T-cell (primary cell): ENCODE measurements at places on chromosomes 2 and 18.
A peak's percentile ranks its signal among the peaks of the same experiment; 100 is the strongest.

DNA sequence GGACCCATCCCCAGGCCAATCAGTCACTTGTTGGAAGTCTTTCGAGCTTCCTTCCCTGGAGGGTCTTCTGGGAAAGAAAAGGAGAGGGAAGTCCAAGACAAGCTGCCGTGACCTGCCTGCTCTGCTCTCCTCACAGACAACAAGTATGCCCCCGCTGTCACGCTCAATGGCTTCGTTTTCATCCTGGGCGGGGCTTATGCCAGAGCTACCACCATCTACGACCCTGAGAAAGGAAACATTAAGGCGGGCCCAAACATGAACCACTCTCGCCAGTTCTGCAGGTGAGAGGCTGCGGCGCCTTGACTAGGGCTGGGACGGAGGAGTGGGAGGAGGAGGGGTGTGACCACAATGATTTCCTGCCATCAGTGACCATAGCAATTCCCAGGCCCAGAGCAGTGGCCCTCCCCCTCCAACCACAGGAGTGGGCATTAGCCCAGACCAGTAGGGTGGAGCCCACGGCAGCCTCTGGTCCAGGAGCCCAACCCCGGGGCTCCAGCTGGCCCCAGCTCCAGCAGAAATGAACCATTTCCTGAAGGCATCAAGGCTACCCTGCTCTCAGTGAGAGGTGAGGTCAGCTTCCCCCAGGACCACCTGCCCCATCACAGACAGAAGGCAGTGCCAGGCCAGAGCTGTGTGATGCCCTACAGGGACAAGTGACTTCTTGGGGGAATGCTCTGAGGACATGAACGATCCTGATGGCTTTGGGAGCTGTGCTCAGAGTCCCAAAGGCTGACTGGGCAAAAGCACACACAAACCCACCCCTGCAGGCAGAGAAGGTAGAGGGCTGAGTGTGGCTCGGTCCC is 223.1 kb downstream of the ATAD2B start:
- DNase-seq = no peak

DNA sequence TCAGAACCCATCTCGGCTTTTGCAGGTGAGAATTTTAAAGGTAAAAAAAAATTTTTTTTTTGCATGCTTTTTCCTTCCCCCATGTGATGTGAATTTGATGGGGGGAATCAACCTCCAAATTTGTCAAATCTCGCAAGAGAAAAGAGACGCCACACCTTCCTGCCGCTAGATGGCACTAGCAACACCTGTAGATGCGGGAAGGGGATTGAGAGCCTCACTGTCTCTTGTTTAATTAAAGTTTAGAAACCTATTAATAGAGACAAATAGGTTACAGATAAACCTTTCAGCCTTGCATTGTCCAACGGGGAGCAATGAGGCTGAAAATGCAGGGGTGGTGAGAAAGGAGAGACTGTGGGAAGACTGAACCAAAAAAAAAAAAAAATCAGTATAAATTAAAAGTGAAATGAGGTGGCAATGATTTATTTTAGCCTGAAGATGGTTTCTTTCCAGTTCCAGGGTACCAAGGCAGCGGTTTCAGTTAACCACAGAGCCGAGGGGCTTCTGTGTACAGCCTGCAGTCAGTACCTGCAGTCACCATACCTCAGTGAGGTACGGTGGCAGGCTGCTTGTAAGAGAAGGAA is 84.6 kb downstream of the NRP2 start:
- peak; percentile 48 for DNase-seq

GRCh38 chr2:151945602-151946001 is 117.4 kb upstream of the ARL5A start:
- no peak for DNase-seq

DNA sequence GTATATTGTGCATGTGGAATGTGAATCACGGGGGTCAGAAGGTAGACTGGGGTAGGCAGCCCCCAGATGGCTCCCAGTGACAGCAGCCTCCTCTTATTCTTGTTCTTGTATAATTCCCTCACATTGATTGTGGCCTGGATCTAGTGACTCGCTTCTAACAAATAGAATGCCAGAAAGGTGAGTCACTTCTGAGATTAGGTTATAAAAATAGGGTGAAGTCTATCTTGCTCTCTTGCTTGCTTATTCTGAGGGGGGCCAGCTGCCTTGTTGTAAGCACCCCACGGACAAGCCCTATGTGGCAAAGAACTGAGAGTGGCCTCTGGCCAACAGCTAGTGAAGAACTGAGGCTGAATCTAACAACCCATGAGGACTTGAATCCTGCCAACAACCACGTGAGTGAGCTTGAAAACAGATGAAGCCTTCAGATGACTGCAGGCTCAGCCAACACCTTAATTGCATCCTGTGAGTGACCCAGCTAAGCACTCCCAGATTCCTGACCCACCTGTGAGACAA is 15.6 kb upstream of the RMND5A start:
- DNase-seq = no peak

- no peak for DNase-seq
Observed at GRCh38 chr2:176123411-176124109, 1.0 kb downstream of the HOXD9 start.

- DNase-seq = no peak
Observed at GRCh38 chr2:175027755-175028154, 22.6 kb upstream of the CHN1 start.

DNA sequence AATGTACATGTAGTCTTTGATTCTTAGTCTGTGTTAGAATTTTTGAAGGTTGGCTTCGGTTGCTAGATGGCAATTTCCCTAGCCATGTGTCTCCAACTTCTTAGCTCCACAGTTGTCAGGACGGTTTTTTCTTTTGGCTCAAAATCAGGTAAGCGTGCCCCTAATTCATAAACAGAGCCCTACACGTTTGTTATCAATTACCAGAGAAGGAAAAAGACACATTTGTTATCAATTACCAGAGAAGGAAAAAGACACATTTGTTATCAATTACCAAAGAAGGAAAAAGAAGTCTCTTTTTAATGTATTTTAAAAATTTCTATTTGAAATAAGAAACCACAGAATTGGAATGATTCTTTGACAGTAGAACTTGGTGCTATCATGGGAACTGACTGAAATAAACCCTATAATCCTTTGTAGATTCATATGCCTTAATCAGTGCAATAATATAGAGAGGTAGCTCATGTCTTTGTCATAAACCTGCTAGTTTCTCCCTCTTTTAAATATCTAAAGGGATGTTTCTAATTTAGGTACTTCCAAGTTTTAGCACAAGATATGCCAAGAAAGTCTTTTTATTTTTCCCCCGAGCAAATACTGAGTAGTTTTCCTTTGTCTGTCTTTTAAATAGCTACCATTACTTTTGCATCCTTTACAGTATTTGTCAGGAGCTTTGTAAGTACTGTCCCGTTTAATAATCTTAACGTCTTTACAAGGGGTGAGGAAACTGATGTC is 35.9 kb downstream of the CAMKMT start:
- DNase-seq = no peak

GRCh38 chr18:5061785-5062184 is 135.3 kb downstream of the AKAIN1 start:
- no peak for DNase-seq

DNA sequence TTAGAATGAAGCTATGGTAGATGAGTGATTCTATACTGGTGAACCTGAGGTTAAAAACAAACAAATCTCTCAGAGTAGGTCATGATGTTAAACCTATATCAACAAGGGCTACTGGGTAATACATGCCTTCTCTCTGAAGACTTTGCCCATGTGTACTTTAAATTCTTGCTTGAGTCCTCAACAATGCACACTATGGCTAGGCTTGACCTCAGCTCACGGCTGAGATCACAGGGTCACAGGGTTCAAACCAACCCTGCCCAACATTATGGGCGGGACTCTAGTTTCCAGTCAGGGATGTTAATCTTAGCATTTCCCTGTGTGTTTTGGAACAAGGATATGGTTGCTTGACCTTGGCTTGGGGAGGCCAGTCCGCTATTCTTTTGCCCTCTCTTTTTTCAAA is 7.7 kb downstream of the CD28 start:
- no peak for DNase-seq

DNA sequence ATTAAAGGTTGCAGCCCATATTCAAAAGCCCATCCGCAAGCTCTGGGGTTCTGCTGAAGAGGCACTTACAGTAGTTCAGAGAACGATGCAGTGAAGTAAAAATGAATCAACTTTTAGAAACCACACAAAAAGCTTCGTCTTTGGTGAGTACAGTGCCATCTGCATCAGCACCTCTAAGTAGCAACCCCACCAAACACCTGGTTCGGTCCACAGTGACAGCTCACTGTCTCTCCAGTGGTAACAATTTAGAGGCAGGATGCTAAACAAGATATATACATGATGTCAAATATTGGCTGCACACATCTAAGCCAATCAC is 275.4 kb upstream of the TCF4 start:
- DNase-seq = no peak

GRCh38 chr2:203191961-203192360 is 46.9 kb upstream of the CYP20A1 start:
- DNase-seq = no peak

GRCh38 chr2:35081001-35081621 is 1274.5 kb upstream of the CRIM1 start:
- no peak for DNase-seq

DNA sequence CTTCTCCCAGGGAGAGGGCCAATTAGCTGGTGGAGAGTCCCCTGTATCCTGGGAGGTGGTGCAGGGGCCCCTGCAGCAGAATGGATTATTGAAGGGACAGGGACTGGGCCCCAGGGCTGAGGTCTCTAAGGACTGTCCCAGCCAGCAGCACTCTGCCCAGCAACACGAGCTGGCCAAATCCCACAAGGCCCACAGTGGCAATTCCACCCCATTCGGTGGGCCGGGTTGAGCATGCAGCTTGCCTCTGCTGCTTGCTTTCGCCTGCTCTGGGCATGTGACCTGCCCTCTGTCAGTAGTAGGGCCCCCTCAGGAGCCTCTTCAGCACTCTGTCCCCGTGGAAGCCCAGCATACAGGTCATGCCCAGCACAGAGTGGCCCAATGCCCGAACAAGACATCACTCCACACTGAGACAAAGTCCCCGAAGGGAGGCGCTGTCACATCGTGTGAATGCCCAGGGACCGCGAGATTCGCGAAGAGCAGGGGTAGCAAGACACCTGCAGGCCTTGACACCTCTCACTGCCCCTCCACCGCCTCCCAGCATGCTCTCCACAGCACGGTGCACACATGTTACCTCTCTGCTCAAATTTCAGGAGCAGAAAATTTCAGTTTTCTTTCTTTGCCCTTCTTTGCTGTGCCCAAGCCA is 65.4 kb downstream of the CRACDL start:
- DNase-seq = no peak

DNA sequence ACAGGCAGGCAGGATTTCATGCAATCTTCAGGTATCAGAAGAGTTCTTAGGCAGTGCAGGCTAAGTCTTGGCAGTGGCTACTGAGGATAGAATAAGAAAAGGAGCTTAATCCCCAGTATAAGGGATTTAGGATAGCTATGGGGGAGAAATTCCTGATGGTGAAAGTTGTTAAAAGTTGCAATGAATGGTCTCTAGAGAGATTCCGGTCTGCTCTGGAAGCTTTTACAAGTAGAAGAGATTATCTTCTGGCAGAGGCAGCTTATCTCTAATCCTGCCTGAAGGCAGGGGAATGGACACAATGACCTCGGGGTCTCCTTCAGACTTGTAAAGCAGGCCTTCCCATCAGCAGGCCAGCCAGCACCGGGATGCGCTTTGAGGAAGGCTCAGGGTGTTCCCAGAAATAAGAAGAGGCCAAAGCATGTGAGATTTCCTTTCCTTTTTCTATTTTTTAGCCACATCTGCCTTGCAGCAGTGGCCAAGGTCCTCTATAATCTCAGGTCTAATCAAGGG is 253.9 kb upstream of the KLHL29 start:
- no peak for DNase-seq

- peak; percentile 23 for DNase-seq
Observed at GRCh38 chr2:231926180-231926741, at the start of gene NPPC. Gene NPPC, minus strand, starts transcription at chr2:231926396. Its CDS starts 147 bp downstream, at chr2:231926249.

DNA sequence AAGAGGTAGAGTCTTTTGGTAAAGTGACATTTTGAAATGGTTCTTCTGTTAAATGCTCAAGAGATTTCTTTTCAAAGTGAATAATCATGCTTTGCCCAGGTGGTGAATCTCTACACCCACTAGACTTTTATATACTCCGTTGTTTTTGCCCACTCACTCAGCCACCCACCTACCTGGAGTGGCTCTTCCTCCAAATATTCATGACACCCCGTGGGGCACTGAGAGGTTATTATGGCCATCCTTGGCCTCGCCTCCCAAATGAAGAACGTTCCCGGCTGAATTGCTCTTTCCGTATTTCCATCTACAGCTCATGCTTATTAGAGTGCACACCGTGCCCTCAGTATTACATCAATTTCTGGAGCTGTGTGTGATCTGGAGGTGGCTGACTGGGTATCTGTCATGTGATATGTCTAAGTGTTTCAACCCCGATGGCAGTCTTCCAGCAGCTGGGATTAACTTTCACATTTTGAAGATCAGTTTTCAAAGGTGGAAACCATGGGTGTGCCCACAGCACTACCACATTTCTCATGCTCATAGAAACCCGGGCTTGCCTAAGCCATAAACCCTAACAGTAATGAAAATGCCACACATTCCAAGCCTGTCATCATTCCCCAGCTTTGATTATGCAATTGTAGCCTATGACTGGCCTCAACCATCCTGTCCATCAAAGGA is 406.6 kb upstream of the MMADHC start:
- no peak for DNase-seq

GRCh38 chr2:120867290-120868241 is 131.9 kb downstream of the GLI2 start:
- no peak for DNase-seq
